RPMI8226 (cell line): ENCODE measurements at places on chromosomes 7 and 10.
A peak's percentile ranks its signal among the peaks of the same experiment; 100 is the strongest.

GRCh38 chr7:131721660-131722059 lies 165.2 kb upstream of the PODXL start:
- no peak for DNase-seq

DNA sequence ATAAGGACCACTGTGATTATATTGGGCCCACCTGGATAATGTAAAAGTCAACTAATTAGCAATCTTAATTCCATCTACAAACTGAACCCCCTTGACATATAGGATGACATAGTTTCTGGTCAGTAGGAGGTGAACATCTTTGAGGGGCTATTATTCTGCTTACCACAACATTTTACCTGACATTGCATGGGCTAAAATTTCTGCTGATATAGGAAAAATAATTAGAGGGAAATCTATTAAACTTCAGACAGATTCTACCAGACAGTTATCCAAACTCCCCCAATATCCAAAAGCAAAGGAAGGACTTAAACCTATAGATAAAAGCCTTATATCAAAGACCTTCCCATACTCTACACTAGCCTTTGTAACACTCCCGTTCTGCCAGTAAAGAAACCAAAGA lies 443.6 kb downstream of the GRM8 start:
- DNase-seq = no peak

DNA sequence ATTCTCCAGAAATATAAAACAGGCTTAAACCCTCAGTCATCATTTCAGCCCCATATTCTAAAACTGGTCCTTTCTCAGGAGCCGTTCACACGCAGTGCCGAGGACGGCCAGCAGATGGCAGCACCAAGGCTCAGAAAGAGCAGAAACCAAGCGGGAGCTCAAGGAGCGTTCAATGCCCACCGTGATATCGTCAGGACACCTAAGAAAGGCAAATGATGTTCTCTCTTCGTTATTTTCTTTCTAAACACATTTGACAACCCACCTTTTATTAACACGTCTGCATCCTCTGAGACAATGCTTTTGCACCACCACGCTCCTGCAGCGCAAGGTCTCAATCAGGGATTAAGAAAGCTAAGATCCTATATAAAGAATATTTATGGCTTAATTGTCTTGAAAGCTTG lies 45.7 kb upstream of the RBM33 start:
- DNase-seq = peak; percentile 83

DNA sequence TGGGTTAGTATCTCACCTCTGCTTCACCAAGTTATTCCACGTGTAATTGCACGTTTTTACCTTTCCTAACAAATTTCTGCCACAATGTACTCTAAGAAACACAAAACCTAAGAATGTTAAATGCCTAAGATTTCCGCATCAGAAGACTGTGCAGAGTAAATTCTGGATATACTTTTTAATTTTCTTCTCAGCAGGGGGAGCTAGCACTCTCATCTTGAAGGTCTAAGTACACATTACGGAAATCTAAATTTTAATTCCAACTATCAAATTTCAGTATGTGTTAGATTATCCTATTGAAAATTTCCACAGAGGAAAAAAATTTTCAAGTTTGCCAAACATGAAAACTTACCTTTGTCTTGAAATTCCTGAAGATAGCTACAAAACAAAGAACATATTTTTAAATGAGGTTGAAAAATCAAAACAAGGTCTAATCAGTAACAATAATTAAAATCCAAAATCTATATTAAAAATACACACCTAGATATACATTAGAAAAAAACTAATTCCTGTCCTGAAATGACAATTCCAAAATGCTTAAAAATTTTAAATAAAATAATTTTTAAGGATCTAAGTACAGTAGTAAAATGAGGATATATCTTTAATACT lies 10.5 kb downstream of the SKAP2 start:
- DNase-seq = peak; percentile 18

DNA sequence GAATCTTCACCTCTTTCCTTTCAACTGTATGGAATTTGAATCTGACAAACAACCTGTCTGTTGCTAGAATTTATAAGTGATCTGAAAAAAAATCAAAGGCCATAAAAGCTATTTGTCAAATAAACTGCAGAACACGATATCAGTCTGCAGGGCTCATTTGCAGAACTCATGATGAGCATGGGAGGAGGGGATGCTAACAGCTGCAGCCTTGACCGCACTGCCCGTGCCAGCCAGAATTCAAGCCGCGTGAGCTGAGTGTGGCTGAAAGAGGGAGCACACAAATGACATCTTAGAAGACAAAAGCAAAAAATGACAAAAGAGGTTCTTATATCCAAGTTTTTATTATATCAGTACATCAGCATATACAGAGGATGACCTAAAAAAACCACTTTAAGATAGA lies 15.7 kb downstream of the LRRTM3 start:
- DNase-seq = peak; percentile 54

DNA sequence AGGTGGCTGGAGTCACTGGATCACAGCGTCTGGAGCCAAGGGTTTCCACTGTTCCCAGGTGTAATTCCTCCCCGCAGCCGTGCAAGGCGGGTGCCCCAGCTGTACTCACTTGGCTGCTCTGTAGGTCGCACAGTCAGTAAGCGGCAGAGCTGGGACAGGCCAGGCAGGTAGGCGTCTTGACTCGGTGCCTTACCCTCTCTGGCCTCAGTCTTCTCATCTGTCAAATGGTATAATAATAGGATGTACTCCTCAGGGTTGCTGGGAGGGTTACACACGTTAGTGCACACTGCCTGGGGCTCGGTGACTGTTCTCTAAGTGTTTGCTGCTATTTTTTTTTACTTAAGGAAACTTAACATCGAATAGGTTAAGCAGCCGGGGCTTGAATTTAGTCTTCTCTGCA lies 27.0 kb downstream of the MYL10 start:
- no peak for DNase-seq

- DNase-seq = no peak
Measured at GRCh38 chr10:1107679-1108078, 51.5 kb downstream of the WDR37 start.

DNA sequence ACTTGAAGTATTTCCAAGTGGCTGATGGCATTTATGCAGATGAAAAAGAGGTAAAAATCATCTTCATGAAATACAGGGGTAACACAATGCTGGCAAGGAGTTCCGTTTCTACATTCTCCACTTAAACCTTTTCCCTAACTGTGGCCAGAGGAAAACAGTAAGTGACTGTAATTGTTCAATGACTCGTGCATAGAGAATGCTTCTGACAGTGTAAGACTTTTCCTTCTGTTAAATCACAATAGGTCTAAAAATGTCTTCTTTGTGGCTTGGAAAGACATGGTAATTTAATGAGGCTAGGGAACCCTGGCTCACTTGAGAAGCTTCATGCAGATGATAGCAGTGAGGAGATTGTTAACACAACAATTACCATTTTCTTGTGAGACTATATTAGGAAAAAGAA lies 50.3 kb upstream of the RSU1 start:
- no peak for DNase-seq

DNA sequence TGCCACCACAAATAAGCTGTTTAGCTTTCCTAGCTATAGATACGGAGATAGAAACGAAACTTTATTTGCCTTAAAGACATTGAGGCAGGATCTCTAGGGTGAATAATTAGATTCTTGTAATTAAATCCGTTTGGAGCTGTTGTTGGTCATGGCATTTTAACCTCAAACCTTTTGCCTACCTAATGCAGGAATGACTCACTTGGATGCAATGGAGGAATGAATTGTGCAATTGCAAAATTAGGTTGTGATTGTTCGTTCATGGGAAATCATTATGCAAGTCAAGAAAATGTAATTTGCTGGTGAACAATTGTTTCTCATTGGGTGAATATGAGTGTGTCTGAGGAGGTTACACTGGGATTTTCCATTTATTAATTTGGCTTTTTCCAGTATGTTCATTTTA lies 703.5 kb downstream of the GATA3 start:
- DNase-seq = no peak

DNA sequence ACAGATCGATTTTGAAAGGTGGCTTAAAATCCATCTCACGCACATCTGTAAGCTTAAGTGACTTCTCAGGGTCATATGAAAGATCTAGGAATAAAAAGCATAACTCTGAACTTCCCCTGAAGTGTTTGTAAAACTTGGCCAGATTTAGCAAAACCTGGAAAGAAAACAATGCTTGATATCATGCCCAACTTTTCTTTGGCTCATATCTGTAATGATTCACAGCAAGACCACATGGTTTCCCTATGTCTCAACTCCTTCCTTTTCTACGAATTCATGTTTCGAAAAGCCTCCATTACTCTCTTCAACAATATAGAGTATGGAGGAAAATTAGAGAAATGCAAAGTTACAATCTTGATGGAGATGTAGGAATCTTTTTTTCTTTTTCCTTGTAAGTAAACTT lies 20.1 kb upstream of the CABCOCO1 start:
- no peak for DNase-seq

- DNase-seq = no peak
Measured at GRCh38 chr10:79148452-79149344, 79.9 kb downstream of the ZMIZ1 start.

DNA sequence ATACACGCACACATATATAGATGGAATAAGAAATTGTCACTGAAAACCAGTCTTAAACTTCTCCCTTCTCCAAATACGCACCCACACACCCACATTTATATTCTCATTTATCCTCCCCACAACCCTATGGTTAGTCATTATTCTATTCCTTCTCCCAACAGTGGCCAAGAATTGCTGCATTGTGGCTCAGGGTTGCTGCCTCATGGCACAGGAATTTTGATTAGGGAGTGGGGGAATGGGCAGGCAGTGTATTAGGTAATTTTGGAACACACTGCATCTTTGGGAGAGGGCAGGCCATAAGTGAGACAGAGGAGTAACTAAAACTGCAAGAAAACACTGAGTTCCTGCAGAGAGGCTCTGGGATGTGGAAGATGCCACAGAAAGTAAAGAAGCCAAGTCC lies 35.7 kb downstream of the NAPEPLD start:
- no peak for DNase-seq

DNA sequence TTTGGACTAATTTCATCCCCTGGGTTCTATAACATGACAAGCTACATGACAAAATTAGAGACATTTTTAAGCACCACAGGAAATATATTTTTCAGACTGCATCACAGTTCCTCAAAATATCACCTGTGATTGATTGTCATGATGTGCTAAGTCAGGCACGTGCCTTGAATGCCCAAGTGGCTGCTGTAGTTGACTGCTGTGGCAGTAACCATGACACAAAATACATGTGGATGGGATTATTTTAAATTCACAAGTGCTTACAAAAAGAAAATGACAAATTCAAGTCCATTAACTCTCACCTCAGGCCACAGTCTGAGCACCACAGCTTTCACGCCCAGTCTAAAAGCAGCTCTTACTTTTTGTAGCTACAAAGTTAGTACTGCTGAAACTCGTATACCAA lies 45.5 kb downstream of the TNPO3 start:
- peak; percentile 8 for DNase-seq

- no peak for DNase-seq
Measured at GRCh38 chr7:28483112-28483511, 70.8 kb downstream of the CREB5 start.

GRCh38 chr10:68829952-68830351 lies 2.6 kb downstream of the STOX1 start:
- no peak for DNase-seq

- DNase-seq = no peak
Measured at GRCh38 chr10:66723608-66724400, 202.0 kb upstream of the LRRTM3 start.

DNA sequence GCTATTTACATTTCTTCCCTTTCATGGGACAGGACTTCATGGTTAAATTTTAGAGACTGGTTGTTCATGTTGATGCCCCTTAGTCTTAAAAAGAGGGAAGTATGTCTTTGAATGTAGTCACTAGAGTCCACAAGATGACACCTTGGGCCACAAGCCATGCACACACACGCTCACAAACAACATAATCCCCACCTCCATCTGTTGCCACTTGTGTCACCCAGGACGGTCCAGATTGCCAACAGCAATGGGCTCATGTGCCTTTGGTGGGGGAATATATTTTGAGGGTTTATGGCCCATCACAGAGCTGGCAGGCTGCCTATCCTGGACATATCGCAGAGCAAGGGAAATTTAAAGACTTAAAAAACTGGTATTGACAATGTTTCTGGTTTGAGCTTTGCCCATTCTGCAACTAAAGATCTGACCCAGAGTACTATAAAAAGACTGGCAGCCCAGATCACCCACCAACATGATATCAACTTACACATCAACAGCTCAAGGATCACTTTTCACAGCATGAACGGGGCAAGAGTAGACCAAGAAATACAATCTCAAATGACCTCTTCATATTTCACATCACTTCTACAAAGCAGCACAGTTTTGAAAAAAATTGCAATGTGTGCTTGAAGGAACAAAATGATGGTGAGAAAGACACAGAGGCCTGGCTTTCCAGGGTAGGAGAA lies 50.5 kb downstream of the STRA8 start:
- DNase-seq = no peak

DNA sequence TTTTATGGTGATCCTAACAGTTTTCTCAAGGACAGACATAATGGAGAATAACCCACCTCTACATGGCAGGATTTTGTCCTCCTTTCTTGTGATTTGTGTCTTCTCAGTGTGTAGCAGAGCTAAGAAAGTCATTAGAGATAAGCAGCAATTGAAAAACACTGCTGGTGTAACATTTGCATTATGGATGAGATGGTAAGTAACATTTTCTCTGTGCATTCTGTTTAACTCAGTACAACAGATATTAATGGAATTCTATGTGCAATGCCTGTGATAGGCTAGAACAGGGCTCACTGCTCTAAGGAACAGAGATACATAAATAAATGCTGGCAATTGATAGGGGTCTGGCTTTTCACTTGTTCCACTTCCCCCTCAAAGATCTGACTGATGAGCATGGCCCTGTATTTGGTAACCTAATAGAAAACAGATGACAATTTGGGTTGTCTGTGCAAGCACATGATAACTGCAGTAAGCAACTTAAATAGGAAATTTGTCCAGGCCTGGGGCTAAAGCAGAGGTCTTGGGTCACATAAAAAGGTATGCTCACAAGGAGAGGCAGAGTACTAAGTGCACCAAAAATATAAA lies 560.3 kb upstream of the POM121L12 start:
- no peak for DNase-seq

DNA sequence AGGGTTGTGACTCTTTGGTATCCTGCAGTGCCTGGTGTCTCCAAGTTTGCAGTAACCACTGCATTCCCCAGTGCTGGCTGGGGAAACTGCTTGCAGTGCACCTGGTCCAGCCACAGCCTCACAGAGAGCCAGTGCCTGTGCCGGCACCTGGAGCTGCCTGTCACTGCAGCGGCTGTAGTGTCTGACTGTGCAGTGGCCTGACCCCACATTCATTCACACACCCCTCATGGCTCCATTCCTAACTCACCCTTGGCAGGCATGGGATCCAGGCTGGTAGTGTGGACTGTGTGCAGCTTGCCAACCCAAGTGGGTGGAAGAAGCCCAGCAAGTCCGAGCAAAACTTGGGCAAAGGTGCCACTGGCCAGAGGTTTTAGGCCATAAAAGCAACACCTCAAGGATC lies 3.7 kb upstream of the CYP3A43 start:
- DNase-seq = no peak

- no peak for DNase-seq
Measured at GRCh38 chr7:136070736-136071505, 93.8 kb upstream of the MTPN start.
